ENCODE measurements at places on chromosomes 4 and X.

- DNase-seq, result no peak
These were observed 6.3 kb downstream of the GSTCD start for GRCh38 chr4:105714932-105715331.

GRCh38 chr4:158500054-158500453 lies 21.6 kb upstream of the RXFP1 start:
- no peak for DNase-seq

DNA sequence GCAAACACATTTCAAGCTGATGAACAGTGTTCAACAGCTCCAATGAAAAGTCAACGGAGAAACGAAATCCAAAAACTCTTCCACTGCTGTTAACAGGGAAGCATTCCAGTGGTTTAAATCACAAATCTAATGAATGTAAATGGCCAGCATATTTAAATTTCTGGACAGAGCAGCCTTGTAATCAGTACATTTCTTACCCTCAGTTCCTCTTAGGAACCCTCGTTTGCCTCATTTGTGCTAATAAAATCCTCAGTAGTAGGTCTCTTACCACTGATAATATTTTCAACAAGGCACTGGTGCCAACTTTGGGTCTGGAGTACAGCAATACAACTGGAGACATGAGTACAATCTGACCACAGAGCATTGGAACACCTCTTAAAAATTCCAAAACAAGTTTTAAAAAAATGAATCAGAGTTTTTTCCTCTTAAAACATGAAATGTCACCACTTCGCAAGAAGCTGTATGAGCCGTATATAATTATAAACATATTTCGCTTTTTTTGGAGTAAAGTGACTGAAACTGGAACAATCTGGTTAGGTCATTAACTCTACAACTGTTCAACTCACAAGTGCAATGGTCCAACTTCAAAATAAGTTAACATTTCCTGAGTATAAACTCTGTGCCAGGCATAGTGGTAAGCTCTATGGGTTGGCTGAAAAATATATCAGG lies 211.2 kb downstream of the CPEB2 start:
- no peak for DNase-seq

GRCh38 chr4:147547314-147548056 lies 66.6 kb downstream of the EDNRA start:
- no peak for DNase-seq

DNA sequence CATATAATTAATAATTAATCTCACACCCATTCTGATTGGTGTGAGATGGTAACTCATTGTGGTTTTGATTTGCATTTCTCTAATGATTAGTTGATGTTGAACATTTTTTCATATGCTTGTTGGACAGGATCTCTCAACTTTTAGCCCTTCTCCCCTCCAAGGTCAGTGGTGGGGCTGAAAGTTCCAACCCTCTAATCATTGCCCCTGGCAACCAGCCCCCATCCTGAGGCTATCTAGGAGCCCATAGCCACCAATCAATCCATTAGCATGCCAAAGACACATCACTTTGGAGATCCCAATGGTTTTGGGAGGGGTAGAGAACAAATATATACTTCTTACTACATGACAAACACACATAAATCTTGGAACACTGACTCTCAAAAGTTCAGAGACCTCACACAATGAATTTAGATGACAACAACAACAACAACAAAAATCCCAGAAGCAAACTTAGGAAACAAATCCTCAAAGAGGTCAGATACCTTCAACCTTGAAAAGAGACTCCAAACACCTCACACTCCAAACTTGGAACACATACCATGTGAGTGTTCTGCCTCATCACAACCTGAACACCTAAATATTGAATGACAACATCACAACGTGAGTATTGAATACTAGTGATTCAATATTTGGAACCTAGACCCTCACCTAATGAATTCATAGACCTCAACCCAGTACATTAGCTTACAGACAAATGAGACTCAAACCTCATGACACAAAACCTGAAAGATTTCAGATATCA lies 19.0 kb upstream of the PAGE4 start:
- no peak for DNase-seq

DNA sequence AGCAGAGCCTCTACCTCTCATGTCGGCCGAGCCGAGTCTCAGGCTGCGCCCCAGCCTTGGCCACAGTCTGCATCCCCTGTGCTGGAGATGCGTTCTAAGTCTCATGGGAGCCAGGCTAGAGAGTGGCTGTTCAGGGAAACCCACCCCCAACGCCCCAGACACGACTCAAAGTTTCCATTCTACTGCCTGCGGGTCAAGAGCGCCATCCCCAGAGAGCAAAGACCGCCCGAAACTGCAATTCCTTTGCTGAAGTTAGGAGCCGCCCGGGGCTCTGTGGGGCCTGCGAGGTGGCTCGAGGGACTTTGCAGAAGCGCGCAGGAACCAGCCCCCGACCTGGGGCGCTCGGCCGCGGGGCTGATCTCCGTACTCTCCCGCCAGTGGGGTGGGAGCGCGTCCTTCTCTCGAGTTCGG lies 10.0 kb upstream of the ELF4 start:
- peak; percentile 41 for DNase-seq

DNA sequence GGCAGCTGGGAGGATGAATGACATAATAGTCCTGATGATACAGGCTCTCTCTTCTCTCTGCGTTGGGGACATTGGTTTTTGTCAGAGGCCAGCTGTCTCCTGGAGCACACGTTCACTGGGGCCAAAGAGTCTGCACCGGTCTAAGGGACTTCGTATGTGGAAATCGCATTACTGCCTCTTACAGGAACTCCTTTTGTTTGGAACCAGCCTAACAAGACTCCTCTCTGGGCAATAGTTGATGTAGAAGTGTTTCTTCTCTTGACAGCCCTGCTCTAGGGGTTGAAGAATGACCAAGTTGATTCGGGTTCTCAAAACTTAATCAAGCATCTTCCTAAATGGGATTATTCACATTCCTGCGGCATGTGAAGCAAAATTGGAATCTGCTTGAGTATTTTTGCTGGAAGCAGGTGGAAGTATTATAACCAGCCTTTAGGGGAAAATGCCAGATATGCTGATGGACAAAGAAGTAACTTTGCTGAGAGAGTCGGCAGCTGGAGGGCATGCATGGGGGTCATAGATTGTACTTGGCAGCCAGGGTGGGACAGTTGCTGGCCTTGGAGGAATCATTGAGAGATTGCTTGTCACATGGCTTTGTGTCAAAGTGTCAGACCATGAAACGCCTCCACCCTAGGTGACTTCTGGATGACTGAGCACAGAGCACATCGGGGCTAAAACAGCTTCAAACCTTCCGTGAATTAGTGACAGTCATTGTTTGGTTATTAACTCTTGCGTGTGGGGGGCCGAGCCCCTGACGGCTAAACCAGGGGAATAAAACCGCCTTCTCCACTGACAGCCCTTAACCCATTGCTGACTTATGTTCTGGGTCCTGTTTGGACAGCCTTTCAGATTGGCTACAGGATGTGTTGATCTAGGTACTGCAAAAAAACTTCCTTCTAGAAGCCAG lies 34.4 kb upstream of the SLC34A2 start:
- DNase-seq, result no peak

DNA sequence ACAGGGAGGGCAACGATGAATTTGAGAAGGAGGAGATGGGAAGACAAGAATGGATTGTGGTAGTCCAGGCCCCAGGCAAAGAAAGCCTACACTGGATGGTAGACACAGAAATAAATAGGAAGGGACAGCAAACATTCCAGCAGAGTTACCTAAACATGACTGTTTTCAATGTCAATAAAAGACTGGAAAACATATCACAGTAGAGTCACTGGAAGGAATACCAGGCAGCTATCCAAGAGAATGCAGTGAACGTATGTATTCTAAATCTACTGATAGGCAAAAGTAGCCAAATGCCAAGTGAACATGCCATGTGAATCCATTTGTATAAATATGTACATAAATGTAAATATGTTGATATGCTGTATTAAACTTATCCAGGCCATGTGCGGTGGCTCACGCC lies 183.0 kb downstream of the PALLD start:
- DNase-seq, result no peak

DNA sequence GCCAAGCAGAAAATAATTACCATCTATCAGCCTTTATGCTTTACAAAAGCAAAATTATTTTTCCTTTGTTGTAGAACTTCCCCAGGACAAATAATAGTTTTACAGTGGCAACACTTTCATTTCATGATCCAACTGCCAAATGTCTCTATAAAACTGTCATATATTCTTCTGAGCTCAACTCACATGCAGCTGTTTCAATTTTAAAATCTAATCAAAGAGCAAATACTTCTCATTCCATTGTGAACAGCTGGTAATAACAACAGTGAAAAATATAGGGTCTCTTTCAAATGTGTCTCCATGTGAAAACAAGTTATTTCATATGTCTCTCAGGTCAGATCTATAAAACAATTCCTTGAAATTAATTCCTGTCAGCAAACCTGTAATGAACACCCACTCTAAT lies 270.6 kb upstream of the SLC7A11 start:
- no peak for DNase-seq

GRCh38 chr4:93303440-93303839 lies 525.1 kb upstream of the ATOH1 start:
- no peak for DNase-seq

DNA sequence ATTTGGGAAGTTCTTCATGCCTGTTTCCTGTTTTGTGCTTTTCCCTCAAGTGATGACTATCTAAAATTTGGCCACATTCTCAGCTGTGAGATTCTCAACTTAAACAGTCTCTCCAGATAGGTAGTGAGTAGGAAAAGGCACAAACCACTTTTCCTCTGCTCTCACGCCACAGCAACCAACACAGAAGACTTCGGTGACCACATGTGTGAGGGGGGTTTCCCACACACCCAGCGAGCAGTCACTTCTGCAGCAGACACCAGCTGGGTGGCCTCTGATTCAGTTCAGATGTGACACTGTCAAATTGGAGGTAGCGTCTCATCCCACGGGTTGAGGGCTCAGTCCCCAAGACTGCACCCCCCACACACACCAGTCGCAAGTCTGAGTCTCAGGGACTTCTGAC lies 25.1 kb upstream of the CLDN34 start:
- peak; percentile 80 for DNase-seq

DNA sequence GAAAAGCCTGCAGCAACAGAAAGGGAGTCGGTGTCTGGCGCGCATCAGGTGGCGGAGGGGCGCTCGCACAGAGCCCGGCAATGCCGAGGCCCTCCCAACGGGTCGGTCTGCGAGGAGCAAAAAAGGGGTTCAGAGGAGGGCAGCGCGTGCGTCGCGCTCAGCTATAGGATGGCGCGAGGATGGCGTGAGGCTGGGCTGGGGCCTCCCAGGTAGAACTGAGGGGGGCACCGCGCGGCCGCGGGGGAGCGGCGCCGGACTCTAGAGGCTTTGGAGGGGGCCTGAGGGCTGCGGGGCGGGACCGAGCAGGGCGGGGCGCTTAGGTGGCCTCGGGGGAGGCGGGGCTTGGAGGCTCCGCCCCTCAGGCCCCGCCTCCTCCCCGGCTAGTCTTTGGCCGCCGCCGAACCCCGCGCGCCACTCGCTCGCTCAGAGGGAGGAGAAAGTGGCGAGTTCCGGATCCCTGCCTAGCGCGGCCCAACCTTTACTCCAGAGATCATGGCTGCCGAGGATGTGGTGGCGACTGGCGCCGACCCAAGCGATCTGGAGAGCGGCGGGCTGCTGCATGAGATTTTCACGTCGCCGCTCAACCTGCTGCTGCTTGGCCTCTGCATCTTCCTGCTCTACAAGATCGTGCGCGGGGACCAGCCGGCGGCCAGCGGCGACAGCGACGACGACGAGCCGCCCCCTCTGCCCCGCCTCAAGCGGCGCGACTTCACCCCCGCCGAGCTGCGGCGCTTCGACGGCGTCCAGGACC lies at the start of gene PGRMC1:
TSS of gene PGRMC1 (plus strand) at position 414 of the 751 bp plus-strand sequence. CDS start at position 493, 79 bp downstream.
- DNase-seq, result peak; percentile 89

GRCh38 chr4:101334963-101335572 lies 12.3 kb downstream of the PPP3CA start:
- no peak for DNase-seq

- no peak for DNase-seq
These were observed 38.9 kb upstream of the TBX22 start for GRCh38 chrX:79975605-79976004.

DNA sequence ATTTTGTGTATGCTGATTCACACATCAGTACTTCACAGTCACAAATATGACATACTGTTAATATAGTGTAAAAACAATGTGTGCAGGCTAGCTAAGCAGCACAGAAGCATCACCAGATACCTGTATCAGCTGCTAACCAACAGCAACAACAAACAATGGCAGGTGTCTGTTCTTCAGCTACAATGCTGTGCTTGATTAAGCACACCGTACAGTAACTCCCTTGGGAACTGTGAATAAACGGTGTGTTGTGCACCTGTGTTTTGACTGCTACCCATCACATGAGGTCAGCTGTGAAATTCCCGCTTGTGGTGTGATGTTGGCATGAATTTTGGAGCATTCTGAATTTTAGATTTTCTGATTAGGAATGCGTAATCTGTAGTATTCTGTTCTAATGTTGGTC lies 379.7 kb upstream of the FAT1 start:
- DNase-seq, result no peak

DNA sequence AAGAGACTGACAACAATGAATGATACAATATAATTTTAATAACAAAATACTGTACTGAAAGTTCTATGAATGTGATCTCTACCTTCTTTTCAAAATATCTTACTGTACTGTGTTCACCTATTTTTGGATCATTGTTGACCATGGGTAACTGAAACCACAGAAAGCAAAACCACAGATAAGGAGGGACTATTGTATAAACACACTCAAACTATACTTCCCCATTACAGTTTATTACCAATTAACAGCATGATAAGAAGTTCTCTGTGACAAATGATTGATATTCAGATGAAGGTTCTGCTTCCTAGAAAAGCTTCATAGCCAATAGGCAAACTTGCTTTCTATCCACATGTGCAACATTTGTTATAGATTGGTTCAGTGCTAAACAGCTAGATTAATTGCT lies 50.1 kb downstream of the GABRG1 start:
- no peak for DNase-seq

DNA sequence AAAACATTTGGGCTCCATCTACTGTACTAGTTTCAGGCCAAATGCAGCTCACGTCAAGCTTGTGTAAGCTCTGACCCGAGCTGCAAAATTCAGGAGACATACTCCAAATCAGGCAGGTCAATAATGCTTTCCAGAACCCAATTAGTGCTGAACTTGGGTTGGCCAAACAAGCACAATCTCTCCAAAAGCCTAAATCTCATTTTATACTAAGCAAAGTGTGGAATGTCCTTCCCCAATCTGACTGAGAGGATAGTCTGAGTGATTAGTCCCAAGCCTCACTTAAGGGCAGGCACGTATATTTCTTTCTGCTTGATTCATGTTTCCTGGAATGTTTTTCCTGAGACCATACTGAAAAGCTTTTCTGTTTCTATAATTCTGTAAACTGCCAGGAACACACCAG lies 79.9 kb downstream of the NKX6-1 start:
- no peak for DNase-seq

Data from GM06990 (cell line).